C1 segment of cervical spinal cord (tissue), 14 donors: ENCODE measurements at places on chromosomes 3 and 15.

GRCh38 chr3:128663151-128663550, 12.5 kb upstream of the RPN1 start:
- no peak for DNase-seq

GRCh38 chr15:98850961-98851572, 156.5 kb downstream of the PGPEP1L start:
- DNase-seq, result peak; percentile 73

DNA sequence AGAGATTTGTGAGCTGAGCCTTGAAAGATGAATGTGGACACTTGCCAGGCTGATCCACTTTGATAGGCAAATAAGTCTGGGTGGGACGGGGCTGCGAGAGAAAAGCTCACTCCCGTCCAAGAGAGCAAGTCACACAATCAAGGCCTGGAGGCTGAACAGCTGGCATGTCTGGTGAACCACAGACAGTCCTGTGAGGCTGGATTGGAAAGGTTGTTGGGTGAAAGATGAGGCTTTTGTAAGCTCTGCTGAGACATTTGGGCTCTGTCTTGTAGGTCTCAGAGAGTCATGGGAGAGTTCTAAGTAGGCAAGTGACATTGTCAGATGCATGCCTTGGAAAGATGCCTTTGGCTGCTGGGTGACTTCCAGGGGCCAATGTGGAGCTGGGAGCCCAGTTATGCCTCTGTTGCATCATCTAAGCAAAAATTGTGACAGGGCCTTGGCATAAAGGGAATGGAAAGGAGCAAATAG, 38.5 kb downstream of the RPLP1 start:
- DNase-seq, result no peak

- no peak for DNase-seq
These were observed 37.7 kb upstream of the CFAP161 start for GRCh38 chr15:81096398-81096797.

DNA sequence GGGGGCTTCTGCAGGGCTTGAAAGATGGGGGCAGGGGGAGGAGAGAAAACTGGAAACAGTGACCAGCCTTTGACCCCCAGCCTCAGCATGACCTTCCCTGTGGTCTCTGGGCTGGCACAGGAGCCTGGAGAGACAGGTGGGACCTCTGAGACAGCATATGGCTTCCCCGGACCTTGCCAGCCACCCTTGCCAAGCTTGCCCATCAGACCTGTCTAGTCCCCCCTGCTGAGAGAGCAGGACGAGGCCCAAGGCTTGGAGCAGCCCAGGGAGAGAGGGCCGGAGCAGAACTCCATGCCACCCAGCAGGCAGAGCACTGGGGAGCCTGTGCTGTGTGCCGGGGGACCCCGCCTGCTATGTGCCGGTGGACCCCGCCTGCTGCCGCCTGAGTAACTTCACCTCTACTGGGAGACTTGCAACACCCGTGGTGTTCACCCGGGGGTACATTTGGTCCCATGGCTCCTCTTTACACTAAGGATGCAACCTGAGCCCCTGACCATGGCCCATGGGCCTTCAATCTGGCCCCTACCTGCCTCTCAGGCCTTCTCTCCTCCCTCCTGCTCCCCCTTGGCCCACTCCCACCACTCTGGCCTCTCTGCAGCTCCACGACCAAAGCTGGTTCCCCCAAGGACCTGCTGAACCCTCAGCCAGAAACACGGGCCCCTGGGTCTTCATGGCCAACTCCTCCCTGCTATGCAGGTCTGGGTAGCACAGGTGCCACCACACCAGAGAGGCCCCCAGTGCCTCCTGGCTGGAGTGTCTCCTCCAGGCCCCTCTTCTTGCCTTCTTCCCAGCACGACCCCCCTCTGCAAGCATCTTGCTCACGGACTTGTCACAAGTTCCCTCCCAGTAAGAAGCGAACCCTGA, 21.1 kb upstream of the SLC41A3 start:
- no peak for DNase-seq

- no peak for DNase-seq
These were observed 713 bp upstream of the MUC13 start for GRCh38 chr3:124935264-124935663.

DNA sequence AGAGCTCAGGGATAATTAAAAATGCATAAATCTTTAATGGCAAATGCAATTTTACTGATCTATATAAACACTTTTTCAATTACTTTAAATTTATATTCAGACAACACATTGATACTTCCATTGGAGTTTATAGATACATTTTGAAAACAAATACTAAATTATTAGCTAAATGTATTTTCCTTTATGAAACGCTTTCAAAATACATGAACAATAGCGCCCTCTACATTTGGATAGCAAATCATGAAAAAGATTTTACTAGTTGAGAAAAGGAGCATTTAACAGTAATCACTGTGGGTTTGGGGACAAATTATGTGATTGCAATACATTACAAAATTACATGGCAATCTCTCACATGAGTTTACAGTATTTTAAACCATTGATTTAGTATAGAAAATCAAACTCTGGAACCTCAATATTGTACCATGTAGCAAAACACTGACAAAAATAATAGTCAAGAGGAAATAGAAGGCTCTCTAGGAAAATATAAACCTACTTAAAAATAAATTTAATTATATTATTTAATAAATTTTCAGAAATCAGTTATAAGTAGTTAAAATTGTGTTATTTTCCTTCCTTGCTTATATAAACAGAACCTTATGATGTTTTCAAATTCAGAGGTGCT, 207.9 kb downstream of the ZIC1 start:
- no peak for DNase-seq

- no peak for DNase-seq
These were observed 145.7 kb downstream of the TLE3 start for GRCh38 chr15:69951898-69952555.

DNA sequence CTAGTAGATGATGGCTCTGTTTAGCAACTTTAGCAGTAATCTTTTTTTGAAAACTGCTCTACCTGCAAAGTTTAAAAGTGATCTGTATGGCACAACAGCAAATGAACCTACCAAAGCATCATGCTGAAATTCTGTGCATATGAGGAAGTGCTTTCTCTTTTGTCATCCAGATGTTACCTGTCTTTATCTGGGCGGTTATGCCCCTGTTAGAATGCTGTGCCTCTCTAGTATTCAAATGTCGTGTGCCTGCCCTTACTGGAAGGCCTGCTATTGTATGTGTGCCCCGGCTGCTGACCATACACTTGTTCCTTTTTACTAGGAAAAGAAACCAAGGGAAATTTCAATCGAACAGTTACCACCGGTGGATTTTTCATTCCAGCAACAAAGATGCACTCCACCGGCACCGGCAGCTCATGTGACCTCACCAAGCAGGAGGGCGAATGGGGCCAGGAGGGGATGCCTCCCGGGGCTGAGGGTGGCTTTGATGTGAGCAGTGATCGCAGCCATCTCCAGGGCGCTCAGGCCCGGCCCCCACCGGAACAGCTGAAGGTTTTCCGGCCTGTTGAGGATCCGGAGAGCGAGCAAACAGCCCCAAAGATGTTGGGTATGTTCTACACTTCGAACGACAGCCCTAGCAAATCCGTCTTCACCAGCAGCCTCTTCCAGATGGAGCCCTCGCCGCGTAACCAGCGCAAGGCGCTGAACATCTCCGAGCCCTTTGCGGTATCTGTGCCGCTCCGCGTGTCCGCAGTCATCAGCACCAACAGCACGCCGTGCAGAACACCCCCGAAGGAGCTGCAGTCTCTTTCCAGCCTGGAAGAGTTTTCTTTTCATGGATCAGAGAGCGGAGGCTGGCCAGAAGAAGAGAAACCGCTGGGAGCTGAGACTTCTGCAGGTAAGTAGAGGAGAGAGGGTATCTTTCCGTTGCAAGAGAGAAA, 61.6 kb downstream of the TMEM39A start:
- DNase-seq, result no peak

DNA sequence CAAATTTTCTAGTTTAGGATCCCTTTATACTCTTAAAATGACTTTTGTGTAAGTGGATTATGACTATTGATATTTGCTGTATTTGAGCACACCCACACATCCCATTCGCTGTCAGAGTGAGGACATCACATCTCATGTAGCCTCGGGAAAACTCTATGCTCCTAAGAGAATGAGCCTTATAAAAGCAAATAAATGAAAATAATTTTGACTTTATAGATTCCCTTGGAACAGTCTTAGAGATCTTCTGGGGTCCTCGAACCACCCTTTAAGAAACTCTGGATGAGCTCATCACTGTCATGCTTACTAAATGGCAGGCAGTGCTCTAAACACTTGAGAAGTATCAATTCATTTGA, 16.1 kb upstream of the EXOG start:
- DNase-seq, result no peak

GRCh38 chr3:46449755-46450552, 14.8 kb downstream of the LTF start:
- DNase-seq, result no peak

DNA sequence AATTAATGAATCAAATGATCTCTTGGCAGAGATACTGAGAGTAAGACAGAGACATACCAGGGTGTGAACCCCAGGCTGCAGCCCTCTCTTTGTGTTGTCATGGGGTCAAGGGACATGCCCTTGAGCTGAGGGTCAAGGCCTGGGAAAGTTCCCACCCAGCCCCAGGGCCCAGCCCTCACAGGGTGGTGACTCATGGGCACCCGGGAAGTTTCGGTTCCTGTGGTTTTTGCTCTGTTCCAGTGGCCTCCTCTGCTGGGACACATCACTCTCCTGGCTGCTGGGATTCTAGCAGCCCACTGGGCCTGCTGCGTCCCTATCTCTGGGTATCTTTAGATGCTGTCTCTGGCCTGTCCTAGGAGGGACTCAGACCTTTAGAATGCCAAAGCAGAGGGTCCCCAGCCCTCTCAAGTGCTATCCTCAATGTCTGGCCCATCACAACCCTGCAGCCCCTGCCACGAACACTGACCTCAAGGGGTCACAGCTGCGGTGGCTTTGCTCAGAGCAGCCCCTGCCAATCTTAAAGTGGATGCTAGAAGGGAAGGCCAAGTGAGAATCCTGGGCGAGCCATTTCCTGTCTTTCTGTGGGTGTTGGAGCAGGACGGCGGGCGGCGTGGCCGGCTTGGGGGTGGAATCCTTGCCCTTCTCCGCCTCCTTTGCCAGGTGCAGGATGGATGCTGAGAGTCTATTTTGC, 148.4 kb upstream of the TLE3 start:
- DNase-seq, result peak; percentile 30

GRCh38 chr3:100252001-100252400, 8.8 kb upstream of the TBC1D23 start:
- DNase-seq, result no peak
